Stimulated activated CD4-positive, alpha-beta T cell treated with anti-CD3 and anti-CD28 coated beads, TNF-alpha, amount 100 ng/mL, for 24 hours (primary cell): ENCODE measurements at places on chromosomes 1 and 21.

- DNase-seq: no peak
Observed at GRCh38 chr1:76141929-76142328, 67.4 kb downstream of the ST6GALNAC3 start.

GRCh38 chr1:178686407-178686806 is 38.6 kb upstream of the RALGPS2 start:
- DNase-seq: no peak

GRCh38 chr1:36667836-36668235 is 185.1 kb upstream of the CSF3R start:
- no peak for DNase-seq

GRCh38 chr1:228346731-228347130 is 59.9 kb downstream of the TRIM11 start:
- no peak for DNase-seq

- DNase-seq: no peak
Observed at GRCh38 chr1:193189442-193190095, 3.2 kb upstream of the B3GALT2 start.

- DNase-seq: no peak
Observed at GRCh38 chr21:33940164-33940880, 24.7 kb upstream of the ATP5PO start.

- DNase-seq: no peak
Observed at GRCh38 chr21:34922479-34922878, 126.6 kb downstream of the RUNX1 start.

GRCh38 chr1:175524003-175524402 is 219.4 kb downstream of the TNR start:
- no peak for DNase-seq

DNA sequence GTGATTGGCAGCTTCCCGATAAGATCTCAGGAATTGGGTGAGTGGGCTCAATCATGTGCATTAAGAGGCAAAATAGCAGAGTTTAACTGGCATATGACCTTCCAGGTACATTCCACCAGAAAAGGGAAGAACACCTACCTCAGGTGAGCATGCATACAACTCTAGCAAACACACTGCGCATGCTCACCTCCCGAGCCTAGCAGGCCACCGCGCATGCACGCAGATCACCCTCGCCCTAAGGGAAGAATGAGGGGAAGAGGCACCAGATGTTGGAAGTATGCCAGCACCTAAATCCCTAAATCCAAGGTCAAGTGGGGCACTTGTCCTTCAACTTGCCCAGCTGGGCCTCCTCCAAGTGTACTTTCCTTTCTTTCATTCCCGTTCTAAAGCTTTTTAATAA is 23.6 kb upstream of the CBR3 start:
- no peak for DNase-seq

GRCh38 chr1:68149110-68149798 is 83.1 kb downstream of the WLS start:
- no peak for DNase-seq

DNA sequence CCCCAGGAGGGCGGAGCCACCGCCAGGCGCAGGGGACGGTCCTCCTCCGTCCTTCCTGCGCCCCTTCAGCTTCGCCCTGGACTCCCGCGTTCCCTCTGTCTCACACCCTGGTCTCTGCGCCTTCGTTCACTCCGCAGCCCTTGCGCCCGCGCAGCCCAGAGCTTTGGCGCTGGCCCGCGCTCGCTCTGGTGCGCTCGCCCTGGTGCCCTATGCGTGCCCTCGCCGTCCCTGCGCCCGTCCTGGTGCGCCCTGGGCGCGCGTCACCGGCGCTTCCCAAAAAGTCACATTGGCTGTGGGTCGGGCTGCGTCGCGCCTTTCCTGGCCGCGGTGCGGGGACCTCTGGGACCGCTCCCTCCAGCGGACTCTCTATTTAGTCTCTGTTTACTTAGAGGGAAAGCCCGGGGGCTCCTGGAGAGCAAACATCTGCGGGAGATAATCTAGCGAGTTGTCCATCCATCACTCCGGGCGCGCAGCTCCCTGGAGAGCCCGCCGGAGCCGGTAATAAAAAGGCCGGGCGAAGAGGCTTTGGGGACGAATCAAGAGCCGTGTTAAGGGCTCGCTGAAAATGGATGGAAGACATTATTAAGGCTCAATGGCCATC is 178.6 kb downstream of the PRDM16 start:
- DNase-seq: no peak

DNA sequence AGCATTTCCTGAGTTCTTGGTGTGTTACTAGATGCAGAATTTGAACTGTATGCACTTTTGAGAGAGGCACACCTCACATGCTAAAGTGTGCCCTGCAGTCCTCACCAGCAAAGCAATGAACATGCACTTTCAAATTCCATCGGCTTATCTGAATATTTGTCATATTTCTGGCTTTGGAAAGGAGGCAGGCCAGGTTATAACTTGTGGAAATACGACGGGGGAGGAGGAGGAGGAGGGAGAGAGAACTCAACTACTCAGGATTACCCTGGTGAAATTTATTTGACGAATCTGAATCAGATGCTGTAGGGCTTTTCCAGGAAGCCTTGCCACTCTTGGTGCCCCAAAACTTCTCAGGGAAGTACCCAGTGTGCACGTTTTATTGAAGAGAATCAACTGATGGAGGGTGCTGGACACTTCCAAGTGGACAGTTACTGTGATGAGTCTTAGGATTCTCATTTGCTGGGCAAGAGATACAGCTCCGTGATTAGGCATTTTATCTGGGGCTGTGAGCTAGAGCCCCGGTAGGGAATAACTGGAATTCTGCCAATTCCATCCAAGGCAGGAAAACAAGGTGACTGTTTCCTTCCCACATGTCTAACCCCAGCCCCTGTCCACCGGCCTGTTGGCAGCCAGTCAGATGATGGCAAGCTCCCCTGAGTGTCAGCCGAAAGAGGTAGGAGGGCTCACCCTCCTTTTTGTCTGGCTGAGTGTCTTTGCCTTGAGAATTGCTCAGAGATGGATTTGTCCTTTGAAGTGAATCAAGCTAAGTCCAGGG is 3.8 kb downstream of the PDPN start:
- no peak for DNase-seq

- DNase-seq: no peak
Observed at GRCh38 chr1:42333662-42334239, 1.3 kb downstream of the FOXJ3 start.

DNA sequence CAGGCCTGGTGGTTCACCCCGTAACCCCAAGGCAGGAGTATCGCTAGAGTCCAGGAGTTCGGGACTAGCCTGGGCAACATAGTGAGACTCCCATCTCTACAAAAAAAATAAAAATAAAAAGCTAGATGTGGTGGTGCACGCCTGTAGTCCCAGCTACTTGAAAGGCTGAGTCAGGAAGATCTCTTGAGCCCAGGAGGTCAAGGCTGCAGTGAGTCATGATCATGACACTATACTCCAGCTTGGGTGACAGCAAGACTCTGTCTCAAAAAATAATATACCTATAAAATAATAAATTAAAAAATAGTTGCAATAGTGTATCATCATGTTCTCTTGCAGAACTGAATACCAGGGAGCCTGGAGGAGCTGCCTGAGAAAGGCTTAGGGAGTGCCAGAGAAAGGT is 19.9 kb upstream of the TMEM39B start:
- no peak for DNase-seq

GRCh38 chr1:211092955-211093354 is 41.0 kb downstream of the KCNH1 start:
- DNase-seq: no peak

DNA sequence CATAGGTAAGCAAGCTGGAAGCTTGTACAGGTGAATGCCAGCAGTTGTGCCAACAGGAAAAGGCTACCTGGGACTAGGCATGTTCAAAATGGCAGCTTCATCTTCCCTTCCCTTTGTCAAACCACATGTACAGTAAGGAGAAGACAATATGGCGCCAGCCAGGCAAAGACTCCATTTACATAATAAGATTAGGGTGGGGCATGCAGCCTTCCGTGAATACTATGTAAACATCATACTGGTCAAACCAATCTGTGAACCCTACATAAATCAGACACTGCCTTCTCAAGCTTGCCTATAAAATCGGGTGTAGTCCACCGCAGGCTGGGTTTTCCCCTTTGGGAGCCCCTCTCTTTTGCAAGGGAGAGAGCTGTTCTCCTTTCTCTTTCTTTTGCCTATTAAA is 24.6 kb downstream of the ATF3 start:
- no peak for DNase-seq

DNA sequence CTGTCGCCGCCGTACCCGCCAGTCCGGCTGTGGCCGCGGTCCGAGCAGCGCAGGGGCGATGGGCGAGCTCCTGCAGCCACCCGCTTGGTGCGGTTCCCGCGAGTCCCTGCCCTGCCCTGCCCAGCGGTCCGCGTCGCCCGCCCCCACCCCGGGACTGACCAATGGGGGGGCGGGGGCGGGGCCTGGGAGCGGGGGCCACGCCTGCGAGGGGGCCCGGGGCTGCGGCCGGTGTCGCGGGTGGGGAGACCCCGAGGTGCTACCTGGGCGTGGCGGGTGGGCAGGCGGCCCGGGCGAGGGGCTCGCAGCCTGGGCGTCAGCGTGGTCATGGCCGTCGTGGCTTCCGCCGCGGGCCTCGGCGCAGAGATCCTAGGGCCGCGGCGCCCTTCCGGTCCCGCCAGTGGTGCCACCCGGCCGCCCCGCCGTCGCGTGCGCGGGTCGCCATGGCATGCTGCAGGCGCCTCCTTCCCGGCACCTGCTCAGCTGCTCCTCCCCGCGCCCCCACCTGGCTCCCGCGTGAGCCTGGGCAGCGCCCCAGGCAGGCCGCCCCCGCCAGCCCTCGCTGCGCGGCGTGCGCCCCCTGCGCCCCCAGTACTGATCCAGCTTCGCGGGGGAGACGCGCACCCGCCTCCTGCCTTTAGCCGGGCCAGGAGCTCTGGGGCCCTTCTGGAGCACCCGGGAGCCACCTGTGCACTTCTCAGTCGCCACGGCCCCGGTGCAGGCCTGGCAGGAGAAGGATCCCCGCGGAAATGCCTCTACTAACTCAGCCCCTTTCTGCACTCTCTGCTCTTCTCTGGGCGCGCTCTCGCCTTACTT is at the start of gene BMP8B:
Gene BMP8B, minus strand, starts transcription at position 108 of the 813 bp plus-strand sequence. CDS start 380 bp downstream, outside the sequence.
- peak; percentile 9 for DNase-seq

DNA sequence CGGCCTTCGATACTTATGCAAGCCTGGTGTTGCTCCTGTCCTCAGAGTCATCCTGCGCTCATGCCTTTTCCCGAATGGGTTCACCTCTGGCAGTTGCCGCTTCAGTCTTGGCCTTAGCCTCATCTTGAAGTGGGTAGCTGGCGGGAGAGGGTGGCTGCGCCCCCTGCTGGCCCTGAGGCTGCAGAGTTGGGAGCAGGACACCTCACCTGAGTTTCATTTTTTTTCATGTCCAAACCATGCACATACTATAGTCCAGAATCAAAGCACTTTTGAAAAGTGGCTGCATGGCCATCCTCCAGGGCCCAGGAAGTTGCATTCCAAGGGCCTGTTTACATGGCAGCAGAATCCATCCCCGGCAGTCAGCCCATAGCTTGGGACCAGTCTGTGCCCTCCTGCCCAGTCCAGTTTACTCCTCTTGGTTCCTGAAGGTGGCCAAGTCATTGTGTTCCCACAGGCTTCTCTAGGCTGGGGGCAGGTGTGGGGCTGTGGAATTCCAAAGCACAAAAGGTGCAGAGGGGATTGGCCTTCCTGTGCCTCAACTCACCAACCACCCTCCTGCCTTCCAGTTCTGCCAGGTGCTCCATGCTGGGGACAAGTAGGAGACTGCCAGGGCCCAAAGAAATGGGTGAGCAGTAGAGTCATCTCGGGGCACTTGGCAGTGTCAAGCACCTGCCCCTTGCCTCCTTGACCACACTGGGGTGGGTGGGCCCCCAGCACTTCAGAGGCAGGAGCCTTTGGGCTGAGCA is 44.0 kb downstream of the YARS1 start:
- peak; percentile 59 for DNase-seq

DNA sequence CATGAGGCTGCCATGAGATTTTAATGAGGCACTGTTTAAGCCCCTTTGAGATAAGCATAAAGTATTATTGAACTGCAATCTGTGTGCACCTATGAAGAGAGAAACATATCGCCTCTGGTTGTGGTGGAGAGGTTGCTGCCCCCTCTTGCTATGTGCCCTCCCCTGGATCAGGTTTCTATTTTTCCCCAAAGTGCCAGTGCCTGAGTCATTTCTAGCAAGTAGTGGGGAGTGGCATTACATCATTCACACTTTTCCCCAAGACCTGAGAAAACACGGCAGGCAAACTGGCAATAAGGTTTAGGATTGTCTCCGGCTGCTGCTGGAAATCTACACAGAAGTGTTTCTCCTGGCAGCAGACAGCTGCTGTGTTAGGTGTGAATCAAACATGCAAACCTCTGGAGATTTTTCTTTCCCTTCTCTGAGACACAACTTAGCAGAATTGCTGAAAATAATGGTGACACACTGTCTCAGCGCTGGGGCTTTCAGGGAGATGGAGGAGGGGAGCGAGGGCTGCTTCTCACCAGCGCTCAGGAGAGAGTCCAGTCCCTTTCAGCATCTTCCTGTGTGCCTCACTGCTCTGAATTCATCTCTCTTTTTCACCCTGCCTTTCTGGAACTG is 13.7 kb upstream of the RGS16 start:
- DNase-seq: no peak

- DNase-seq: no peak
Observed at GRCh38 chr1:85166351-85166750, 34.5 kb downstream of the SYDE2 start.

DNA sequence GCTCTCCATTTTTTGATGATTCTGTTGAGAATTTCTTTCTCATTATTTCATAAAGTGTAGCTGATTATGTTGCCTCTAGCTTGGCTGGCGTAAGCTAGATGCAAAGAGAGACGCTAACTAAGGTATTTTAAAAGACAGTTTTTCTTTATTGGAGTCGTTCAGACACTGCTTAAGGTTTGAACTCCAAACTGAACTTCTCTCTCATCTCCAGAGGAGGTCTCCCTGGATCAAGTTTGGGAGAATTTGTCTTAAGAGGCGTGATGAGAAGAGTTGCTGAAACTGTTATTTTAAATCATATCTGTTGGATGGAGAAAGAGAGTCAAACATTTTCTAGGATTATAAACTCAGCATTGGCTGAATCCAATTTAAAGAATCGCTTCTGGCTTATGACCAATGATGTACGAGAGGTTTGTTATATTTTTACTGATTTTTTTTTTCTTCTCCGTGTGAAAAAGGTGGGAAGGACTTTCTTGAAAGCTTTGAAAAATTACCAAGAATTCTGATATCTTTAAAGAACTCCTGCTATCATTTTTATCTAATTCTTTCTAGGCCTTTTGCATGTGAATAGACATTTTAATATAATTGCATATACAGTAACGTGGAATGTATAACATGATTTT is 34.0 kb downstream of the MAP3K7CL start:
- DNase-seq: no peak

GRCh38 chr1:26468911-26469310 is 3.3 kb upstream of the HMGN2 start:
- no peak for DNase-seq

- DNase-seq: no peak
Observed at GRCh38 chr1:214847071-214847810, 235.3 kb upstream of the KCNK2 start.

GRCh38 chr1:89863165-89863830 is 42.5 kb downstream of the LRRC8D start:
- no peak for DNase-seq

GRCh38 chr1:107993920-107994319 is 28.9 kb upstream of the VAV3 start:
- no peak for DNase-seq

DNA sequence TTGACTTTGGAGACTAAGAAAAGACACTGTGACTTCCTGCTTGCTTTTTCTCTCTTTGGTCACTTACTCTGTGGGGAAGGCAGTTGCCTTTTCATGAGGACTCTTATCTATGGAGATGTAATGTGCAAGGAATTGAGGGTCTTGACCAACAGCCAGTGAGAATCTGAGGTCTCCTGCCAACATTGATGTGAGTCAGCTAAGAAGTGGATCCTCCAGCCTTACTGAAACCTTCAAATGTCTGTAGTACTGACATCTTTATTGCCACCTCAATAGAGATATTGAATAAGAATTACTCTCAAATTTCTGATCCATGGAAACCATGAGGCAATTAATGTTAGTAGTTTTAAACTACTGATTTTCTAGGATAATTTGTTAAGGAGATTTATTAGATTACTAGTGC is 598.4 kb downstream of the ADGRL2 start:
- no peak for DNase-seq
